ENCODE measurements at places on chromosomes 2 and 18.
A peak's percentile ranks its signal among the peaks of the same experiment; 100 is the strongest.

DNA sequence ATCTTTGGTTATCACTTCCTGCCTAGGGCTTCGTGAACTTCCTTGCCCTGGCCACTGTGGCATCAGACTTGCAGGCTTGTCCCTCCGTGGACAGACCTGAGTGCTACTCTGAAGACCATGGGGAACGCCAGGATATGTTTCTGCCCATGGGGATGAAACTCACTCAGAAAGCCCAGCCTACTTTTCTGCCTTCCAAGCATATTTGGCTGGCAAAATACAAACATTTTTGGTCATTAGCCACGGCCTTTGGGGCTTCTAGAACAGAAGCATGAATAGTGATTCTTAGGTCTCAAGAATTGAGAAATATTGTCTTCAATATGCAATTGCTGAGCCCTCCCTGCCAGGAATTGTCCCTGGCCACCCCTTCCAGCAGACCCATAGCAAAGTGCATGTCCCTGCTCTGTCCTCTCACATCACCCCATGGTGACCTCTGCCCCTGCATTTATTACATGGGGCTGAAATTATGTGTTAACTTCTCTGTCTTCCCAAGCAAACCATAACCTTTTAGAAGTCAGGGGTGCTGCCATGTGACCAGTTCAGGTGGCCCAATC lies 152.4 kb downstream of the OSR1 start:
- DNase-seq: no peak

GRCh38 chr18:22643731-22644130 lies 226.0 kb upstream of the CTAGE1 start:
- no peak for DNase-seq

DNA sequence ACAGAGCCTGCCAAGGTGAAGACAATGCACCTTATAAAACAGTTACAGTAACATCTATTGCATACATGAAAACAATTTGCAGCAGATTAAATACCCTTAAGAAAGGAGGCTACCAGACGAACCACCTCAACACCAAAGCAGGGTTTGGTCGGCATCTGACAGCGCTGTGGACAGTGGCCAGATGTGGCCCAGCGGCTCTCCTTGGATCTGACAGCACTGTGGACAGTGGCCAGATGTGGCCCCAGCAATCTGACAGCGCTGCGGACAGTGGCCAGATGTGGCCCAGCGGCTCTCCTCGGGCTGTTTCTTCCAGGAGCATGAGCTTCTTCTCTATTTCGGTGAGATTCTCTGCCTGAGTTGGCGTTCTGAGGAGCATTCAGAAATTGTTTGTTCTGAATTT lies 211.6 kb downstream of the ANKRD30B start:
- DNase-seq: no peak

DNA sequence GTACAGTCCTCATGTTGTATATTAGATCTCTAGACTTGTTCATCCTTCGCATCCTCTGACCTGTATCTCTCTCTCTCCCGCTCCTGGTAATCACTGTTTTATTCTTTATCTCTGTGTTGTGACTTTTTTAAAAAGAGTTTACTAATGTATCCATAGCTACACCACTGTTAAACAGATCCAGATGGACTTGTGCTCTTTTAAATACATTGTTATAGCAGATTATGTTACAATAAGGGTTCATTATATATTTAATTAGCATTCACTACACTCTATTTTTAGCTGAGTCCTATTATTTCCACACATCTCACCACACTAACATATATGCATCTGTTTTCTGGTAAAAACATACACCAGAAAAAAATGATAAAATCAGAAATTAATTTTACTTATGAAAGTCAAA lies 90.5 kb downstream of the RBM43 start:
- no peak for DNase-seq

GRCh38 chr18:49476664-49477411 lies 10.2 kb downstream of the C18orf32 start:
- peak; percentile 45 for DNase-seq

- DNase-seq: no peak
These were observed 79.6 kb downstream of the STPG4 start for GRCh38 chr2:47075361-47076125.

DNA sequence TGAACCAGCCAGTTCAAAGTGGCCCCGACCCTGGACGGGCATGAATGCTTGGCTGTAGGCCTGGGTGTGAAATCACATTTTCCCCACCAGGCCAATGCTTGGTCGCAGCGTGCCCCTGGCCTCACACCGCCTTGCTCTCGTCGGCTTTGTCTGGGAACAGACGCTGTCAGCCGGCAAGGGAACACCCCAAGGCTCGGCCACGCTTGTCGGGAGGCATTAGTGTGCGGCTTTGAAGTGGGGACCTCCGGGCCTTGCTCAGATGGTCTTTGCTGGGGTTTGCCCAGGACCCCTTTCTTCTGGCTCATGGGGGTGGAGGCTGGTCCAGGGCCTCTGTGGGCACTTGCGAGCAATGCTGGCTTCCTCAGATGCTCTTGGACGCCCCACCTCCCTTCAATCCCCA lies 79.1 kb downstream of the INHBB start:
- no peak for DNase-seq

GRCh38 chr2:5736886-5737285 lies 44.7 kb downstream of the SOX11 start:
- DNase-seq: no peak

GRCh38 chr2:202491514-202491913 lies 115.4 kb downstream of the BMPR2 start:
- no peak for DNase-seq

GRCh38 chr2:66679442-66679841 lies 244.5 kb downstream of the MEIS1 start:
- peak; percentile 38 for DNase-seq
